Chondrocyte (in vitro differentiated cells): ENCODE measurements at places on chromosomes 1 and 21. TPM values are rescaled to one million over a fixed set of nuclear protein-coding genes. Genes with fewer than 3 reads are reported as not detected.
A peak's percentile ranks its signal among the peaks of the same experiment; 100 is the strongest.

The KRTAP7-1 gene
- not detected in 3 replicates for total RNA-seq

The OR6N1 gene
- total RNA-seq: not detected in 3 replicates

DNA sequence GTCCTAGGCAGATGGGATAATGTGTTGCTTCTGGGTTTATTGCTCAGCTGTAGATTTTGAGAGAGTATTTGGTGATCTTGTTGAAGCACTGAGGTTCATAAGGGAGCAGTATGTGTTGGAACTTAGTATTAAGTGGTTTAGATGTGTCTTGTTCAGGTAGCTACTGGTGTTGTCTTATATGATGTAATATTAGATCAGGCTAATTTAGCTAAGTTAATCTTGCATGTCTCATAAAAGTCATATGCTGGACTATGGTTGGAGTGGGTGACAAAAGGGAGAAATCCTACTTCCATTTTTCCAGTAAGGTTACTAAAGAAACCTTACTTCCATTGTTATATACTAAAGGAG, 196.4 kb downstream of the CLEC20A start:
- DNase-seq: no peak

- DNase-seq: peak; percentile 68
Measured at GRCh38 chr1:3013371-3014049, 7.8 kb upstream of the ACTRT2 start.

DNA sequence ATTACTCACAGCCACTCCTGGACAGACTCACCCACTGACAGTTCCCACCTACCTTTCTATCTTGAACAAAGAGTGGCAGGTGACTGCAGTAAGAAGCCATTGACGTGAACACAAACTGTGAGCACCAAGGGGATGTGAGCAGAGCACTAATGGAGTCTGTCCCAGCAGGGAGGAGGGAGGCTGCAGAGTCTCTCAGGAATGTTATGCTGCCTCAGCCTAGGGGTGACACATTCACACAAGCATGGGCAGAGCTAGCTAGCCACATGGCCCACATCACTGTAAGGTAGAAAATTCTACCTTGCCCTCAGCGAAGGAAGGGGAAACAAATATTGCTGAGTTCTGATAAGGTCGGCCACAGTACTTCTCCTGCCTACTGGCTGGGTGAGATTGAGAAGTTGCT, 56.8 kb upstream of the PTGFRN start:
- DNase-seq: no peak

- DNase-seq: no peak
Measured at GRCh38 chr1:170686291-170686690, 22.4 kb downstream of the PRRX1 start.

The ARTN gene
- 0.50 to 1.6 TPM (median 0.69 TPM) in 3 replicates for total RNA-seq

GRCh38 chr1:179937668-179938254, 16.8 kb upstream of the CEP350 start:
- DNase-seq: no peak

The ACTA1 gene
- total RNA-seq: 0.27 to 3.6 TPM (median 3.5 TPM) in 3 replicates

- DNase-seq: no peak
Measured at GRCh38 chr1:82449506-82450057, 648.8 kb downstream of the ADGRL2 start.

- DNase-seq: no peak
Measured at GRCh38 chr21:29075706-29076466, 2.4 kb upstream of the CCT8 start.
